HFF-Myc (cell line): ENCODE measurements at places on chromosomes 2 and 18.

DNA sequence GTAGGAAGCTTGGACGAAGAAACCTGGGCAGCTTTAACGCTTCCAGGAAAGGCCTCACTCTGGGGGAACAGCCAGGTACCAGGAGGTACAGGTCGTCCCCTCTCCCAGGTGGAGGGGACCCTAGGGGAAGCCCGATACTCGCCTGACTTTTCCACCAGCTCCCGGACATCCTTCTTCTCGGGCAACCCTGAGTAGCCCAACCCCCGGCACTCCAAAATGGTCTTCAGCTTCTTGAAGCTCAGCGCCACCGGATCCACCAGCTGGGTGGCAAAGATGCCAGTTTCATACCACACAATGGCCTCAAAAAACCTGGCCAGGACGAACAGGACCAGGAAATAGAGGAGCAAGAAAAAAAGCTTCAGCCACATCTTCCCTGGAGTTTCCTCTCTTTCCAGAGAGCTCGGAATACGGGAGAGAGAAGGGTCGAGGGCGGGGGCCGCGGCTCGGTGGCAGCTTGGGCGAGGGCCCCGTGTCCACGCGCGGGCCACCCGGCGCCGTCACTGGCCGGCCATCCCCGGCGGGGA lies 1.1 kb downstream of the RNF103 start:
- no peak for DNase-seq

- DNase-seq = no peak
Measured at GRCh38 chr18:8688216-8688800, 17.0 kb upstream of the MTCL1 start.

- DNase-seq = no peak
Measured at GRCh38 chr2:69227716-69228115, 159.3 kb downstream of the GFPT1 start.

DNA sequence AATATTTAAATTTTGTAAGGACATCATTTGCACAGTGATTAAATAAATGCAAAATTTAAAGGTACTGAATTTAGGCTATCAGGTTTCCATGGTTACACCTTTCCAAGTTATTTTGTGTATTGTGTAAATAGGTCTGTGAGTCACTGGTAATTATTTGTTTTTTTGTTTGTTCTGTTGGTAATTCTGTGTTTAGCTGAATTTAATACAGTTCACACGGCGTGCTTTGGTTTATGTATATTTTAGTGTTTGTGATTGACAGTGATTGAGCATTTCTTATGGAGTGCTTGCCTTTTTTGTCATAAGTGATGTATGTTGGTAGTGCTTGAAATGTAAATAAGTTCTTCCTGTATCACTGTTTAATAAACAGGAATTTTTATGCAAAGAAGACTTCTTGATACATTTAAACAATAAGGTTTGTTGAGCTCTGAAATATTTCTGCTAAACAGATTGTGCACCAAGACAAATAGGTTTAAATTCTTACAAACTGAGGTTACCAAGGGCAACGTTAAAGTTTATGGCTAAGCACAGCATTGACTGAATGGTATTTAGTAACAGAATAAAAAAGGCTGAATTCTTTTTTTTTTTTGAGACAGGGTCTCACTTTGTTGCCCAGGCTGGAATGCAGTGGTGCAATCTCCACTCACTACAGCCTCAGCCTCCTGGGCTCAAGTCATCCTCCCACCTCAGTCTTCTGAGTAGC lies 38.3 kb upstream of the DLX1 start:
- no peak for DNase-seq

DNA sequence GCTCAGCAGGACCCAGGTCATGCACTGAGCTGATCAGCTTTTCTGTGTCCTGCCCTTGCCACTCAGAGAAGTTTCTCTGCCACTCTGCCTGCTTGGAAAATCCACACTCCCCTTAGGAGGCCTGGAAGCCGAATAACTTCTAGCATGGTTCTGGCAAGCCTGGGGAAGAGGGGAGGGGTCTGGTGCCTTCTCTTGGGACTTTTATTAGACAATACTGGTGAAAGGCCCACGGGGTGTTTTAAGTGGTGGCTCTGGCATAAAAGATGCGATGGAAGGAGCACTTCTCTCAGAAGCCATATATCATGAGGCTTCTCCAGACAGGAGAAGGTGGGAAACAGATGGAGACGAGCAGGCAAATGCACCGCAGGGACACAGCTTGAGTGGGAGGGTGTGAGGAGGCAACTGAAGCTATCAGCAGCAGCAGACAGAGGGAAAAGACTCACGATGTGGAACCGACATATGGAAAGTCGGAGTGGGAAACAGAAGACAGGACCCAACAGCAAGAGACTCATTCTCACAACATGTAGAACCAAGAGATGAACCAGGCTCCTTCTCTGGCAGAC lies 141.8 kb upstream of the CTNNA2 start:
- no peak for DNase-seq

DNA sequence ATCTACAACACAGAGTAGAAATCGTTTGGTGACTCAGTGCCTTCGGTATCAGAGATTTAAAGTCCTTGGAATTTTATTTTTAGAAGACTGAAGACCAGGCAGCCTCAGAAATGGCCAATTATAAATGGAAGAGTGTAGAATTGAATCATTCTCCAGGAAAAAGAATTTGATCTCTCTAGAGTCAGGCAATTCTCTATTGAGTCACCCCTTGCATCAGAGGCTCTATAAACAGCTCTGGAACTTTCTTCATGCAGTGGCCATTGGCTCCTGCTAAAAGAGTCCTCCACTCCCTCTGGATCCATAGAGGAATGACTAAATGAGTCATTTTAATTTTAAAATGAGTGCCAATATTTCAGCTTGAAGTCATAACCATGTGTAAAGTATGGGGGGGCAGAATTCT lies 816.2 kb downstream of the TDRD15 start:
- DNase-seq = no peak

DNA sequence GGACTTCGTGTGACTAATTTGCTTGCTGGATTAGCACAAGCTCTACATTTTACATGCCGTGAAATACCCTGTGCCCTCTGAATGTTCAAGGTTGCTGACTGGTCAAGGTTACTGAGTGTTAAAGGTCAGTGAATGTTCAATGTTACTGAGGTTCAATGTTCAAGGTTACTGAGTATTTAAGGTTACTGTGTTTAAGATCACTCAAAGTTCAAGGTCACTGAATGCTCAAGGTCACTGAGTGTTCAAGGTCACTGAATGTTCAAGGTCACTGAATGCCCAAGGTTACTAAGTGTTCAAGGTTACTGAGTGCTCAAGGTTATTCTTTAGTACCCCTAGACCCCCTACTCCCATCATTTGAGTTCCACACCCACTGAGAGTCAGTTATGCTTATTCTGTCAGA lies 277.6 kb downstream of the CLIP4 start:
- DNase-seq = no peak

GRCh38 chr2:239161711-239162140 lies 239.1 kb downstream of the HDAC4 start:
- DNase-seq = no peak
